Fibroblast of skin of right quadriceps (primary cell): ENCODE measurements at places on chromosomes 5 and 9.

DNA sequence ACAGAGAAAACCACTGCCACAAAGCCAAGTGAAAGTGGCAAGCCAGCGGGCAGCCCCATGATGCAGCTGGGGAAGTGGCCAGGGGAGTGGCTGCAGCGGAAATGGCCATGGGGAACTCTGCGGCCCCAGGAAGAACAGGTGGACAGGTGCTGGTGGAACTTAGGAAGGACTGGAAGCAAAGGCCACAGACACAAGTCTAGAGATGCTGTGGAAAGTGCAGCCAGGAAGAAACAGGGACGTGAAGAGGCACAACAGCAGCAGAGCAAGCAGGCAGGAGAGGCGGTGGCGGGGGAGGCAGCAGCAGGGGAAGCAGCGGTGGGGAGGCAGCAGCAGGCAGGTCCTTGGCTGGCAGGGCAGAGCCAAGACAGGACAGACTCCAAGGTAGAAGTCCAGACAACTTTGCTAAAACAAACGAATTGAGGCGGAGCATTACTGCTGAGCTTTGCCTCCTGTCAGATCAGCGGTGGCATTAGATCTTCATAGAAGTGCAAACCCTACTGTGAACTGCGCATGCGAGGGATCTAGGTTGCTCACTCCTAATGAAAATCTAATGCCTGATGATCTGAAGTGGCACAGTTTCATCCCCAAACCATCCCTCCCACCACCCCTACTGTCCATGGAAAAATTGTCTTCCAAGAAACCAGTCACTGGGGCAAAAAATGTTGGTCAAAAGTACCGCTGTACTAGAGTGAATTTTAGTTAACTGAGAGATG, 11.8 kb downstream of the SURF6 start:
- no peak for DNase-seq

GRCh38 chr5:135441919-135442318, 5.2 kb downstream of the DCANP1 start:
- no peak for DNase-seq

DNA sequence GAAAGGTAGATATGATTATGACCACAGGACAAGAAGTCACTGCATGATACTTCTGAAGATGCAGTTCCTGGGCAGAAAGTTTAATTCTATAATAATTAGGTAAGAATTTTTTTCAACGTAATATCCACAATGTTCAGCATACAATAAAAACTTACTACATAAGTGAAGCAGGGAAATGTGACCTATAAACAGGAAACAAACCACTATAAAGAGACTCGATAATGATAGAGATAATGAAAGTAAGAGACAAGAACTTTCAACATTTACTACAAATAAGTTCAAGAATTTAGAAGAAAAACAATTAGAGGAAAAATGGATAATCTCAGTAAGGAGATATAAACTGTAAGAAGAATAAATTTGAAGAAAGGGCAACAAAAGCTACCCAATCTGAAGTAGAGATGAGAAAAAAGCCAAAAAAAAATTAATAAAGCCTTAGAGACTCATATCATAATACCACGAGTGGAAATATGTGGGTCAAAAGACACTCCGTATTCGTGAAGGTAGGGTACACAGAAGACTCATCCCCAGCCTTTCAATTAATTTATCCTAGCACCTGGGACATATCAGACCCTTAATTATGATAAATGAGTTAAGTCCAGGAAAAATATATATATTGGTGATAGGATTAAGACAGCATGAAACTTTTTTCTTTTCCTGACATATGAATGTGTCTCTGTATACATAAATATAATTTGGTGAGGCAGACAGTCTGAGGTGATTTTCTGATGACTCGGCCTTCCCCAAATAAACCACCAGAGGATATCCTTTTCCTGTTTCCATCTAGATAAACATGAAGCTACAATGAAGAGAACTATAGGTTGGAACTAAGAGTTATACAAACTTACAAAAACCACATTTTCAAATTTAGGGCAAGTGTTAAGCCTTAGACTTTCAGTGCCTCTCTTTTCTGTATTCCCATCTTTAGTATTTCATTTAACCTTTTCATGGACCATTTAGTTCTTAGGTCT, 120.4 kb downstream of the RAPGEF6 start:
- DNase-seq: peak; percentile 46

DNA sequence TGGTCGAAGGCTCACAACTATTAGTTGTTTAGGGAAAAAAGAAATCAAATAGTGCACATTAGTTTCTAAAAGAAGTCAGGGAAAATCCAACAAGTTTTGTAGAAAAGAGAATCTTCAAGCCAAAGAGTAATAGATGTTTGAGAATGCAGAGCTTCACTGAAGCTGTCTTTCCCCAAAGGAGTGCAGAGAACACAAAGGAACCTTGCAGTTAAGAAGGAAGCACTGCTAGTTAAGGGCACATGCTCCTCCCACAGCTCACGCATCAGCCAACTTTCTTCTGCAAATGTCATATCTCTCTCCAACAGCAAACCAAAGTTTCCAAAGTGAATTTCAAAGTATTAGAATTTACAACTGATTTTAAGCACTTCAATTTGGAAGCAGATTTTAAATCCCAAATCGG, 116.4 kb upstream of the FST start:
- no peak for DNase-seq

- no peak for DNase-seq
Observed at GRCh38 chr9:5953743-5954707, 61.4 kb downstream of the RANBP6 start.

DNA sequence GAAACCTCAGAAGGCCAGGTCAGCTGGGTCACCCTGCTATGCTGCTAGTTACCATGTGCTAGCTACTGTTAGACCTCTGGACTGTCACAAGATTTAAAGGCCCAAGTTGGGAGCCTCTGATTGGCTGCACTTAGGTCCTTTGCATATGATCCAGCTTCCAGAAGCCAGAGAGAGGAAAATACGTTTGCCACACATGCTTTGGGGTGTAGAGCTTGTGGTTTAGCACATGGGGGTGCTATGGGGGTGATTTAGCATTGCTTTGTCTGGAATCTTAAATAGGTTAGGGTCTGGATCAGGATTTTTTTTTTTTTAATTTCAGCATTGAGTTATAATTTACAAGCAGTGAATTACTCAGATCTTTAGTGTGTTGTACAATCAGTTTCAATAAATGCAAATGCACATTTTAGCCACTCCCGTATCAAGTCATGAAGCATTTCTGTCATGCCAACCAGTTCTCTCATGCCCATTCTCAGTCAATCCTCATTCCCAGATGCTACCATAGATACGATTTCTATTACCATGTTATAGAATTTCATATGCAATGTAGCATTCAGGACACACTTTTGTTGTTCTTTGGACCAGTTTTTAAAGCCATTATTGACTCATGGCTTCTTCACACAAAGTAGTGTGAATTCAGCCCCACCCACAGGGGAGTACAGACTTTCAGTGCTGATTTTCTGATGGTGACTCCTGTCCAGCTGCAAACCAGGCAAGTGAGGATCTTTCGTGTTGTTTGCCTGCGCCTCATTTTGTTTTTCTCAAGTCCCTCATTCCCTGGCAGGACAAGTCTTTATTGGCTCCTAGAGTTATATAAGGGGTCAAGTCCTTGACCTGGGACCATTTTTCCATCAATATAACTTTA, 250.4 kb downstream of the LRRC70 start:
- DNase-seq: no peak

- no peak for DNase-seq
Observed at GRCh38 chr9:122370869-122371755, at the start of gene PTGS1. Gene PTGS1 (plus strand): TSS chr9:122371024. CDS start chr9:122371085, 61 bp downstream.

DNA sequence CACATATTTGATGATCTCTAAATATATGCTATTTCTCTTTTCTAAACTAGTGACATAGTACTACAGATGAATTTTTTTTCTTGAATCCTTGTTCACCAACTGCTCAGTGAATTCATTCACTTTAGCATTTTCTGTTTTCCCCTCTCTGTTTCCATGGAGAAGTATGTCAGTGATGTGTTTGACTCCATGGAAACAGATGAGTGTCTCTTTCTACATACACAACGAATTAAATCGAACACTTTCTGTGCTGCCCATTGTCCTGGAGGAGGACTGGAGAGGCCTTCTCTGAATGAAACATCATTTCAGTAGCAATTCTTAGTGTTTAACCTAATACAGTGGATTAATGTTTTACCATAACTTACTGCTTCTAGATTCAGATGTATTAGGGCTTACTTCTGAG, 9.5 kb downstream of the INVS start:
- DNase-seq: peak; percentile 6

- DNase-seq: no peak
Observed at GRCh38 chr5:179290681-179291540, 54.4 kb downstream of the ADAMTS2 start.

- no peak for DNase-seq
Observed at GRCh38 chr9:114196979-114197622, 41.8 kb downstream of the COL27A1 start.

DNA sequence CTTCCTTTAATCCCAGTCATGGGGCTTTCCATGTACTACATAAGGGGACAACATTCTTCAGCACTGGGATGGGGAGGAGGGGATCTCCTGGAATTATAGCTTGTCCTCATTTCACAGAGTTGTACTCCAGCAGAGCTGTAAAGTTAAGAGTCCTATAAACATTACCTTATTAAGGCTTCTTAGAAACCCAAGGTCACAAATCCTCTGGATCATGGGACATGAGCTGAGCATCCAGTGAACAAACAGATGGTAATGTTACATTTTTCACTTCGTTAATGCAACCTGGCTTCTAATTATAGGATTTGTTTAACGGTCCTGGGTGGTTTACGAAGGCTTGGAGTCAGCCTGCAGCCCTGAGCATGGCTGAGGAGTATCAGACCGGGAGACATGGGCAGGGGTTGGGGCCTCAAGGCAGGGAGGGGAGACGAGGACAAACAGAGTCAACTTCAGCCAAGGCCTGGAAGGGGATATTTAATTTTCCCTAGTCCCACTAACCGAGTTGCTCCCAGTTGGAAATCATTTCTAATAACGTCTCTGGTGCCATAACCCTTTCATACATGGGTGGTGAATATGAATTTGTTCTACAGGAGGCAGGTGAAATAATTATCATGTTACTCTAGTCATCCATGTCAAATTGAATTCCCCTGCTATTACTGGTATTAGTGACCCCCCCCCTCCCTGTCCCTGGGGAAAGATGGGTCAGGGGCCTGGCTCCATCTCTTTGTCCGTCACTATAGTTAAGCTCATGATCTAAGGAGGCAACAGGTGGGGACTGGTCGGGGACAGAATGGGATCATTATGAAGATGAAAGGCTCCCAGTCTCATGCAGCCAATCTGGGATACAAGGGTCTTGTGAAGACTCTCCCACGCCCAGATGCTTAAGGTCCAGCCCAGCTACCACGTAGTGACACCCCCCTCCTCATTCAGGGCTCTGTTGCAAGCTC, 10.7 kb upstream of the IL17B start:
- no peak for DNase-seq

DNA sequence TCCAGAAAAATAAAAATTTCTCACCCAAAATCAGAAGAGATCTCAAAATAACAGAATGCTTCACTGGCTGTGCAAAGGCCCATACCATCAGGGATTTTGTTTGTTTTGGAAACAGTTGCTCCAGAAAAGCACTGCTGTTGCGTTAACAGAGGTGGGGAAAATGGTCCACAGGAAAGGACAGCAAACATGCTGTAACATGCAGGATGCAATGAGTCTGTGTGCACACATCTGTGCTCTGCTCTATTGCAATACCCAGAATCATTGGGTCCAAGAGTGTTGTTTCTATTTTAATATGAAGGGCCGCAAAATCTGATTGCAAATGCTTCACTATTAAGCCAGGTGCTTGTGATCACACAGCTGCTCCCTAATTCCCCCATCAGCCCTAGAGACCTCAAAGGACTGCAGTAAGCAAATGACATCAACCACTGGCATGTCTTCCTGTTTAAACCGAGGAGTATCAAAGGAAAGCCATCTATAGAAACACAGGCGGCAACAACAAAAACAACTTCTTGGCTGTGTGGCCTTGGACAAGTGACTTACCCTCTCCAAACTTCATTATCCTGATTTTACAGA, 141.0 kb downstream of the DCP2 start:
- no peak for DNase-seq

- DNase-seq: no peak
Observed at GRCh38 chr5:175206669-175207068, 237.3 kb downstream of the DRD1 start.

DNA sequence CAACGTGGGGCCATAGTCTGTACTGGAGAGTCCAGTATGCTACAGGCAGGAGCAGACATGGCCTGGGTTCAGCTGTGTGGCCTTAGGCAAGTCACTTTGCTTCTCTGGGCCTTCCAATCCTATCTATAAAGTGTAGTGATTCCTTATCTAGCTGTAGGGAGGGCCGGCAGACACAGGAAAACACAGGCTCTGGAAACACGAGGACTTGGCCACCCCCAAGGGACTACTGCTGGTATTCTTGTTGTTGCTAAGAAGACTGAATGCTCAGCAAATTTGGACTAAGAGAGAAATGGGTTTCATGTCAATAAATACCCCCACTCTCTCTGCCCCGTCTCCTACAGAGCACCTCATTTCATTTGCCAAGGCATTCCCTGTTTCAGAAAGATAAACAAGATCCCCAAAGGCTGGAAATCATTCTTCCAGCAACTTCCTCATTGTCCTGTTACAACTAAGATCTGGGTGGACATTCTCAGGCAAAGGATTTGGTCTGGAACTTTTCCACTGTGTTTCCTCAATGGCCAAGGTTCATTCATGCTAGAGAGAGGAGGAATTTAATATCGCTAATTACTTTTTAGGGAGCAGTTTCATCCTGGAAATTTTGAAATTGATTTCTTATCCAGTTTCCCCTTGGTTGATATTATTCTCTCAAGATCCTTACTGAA, 105.8 kb downstream of the GABBR2 start:
- no peak for DNase-seq

- no peak for DNase-seq
Observed at GRCh38 chr5:159386028-159386711, 55.9 kb upstream of the IL12B start.

GRCh38 chr9:134317400-134317789, 8.9 kb upstream of the RXRA start:
- DNase-seq: no peak

DNA sequence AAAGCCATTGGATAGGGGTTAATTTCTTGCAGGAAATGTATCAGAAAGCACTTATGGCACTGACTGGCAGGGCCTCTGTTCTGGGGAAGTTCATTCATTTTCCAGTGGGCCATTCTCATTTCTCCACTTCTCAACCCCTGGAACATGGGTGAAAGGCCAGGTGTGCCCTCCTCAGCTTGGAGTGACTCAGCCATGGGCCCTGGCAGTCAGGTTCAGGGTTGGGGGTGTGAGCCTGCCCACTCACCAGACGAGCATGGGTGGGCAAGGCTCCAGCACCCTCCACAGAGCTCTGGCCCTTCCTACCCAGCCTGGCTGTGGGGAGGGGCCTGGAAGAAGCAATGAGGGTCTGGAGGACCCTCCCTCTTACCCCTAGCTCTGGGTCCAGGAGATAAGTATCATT, 174.4 kb downstream of the HSPA4 start:
- DNase-seq: no peak
